Activated T-helper 17 cell treated with anti-CD3 and anti-CD28 coated beads, Interleukin-2, amount 50 U/mL, for 72 hours (primary cell): ENCODE measurements at places on chromosomes 12 and 14. TPM values are rescaled to one million over a fixed set of nuclear protein-coding genes. Genes with fewer than 3 reads are reported as not detected.

GRCh38 chr12:14956024-14956891 is 5.1 kb downstream of the ARHGDIB start:
- ATAC-seq = no peak

GRCh38 chr12:106025129-106025528 is 113.6 kb downstream of the NUAK1 start:
- ATAC-seq = no peak

- no peak for ATAC-seq
Observed at GRCh38 chr14:104586832-104587620, 7.5 kb downstream of the C14orf180 start.

- no peak for ATAC-seq
Observed at GRCh38 chr14:22163051-22163450, 426.0 kb downstream of the DAD1 start.

GRCh38 chr12:119695034-119695433 is 27.1 kb downstream of the PRKAB1 start:
- ATAC-seq = no peak

DNA sequence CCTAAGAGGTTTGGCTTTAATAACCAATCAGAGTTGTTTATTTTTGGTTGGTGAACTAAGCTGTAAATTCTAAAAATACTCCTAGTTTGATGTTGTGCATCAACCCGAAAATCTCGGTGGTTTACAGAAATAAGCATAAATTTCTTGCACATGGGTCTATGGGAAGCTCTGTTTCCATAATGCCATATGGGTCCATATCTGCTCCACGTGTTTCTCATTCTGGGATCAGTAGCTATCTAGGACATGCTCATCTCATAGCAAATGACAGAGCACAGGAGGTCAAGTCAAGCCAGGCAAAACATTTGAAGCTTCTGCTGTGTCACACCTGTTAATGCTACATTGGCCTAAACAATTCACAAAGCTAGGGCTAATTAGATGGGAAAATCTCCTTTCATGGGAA is 23.1 kb downstream of the NUP37 start:
- ATAC-seq = no peak

GRCh38 chr14:73339846-73340595 is 102.7 kb downstream of the PAPLN start:
- no peak for ATAC-seq

DNA sequence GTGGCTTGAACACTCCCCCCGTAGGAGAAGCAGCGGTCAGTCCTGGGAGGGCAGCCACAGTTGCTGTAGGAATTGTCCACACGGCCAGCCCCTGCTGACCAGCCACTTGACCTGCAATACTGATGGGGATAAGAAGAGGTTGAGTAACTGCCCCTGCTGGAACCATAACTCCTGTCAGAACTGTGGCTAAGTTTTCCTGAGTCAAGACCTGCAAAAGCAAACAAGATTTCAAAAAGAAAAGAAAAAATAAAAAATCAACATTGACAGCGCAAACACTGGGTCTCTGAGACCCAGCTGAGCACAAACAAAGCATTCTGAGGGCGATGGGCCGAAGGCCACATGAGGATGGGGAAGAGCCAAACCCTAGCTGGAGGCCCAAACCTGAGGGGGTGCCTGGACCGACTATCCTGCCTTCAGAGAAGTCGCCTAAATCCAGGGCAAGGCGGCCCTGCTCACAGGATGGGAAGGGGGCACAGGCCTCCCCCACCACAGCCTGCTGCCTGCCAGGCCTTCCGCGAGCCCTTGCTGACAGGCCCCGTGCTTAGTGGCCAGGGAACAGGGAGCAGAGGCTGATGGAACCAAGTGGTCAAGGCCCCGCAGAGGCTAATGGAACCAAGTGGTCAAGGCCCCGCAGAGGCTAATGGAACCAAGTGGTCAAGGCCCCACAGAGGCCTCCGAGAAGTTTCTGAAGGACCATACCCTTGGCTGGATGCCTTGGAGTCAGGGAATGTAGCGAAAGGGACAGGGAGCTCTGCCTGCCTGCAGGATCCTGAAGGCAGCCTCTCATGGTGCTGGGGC is 19.1 kb downstream of the POU6F1 start:
- no peak for ATAC-seq

DNA sequence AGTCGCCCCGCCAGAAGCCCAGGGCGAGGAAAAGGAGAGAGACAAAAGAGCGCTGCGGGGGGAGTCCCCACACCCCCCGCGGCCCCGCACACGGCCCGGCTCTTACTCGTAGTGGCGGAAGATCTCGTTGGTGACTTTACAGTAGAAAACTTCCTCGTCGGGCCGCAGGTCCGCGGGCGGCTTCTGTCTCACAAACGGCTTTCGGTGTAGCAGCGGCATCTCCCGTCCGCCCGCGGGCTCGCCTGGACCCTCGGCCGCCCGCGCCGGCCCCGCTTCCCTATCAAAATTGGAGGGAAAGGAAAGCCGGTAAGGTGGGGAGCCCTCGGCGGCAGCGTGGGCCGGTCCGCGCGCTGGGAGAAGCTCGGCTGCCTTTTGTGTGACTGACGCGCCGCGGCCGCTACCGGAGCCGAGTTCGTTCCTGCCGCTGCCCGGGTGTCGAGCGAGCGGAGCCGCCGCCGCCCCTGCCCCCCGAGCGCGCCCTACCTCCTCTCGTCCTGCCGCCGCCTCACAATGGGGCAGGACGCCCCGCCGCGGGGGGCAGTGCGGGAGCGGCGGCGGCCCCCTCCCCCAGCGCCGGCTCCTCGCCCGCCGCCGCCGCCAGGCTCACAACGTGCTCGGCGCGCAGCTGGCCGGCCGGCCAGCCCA is 652 bp downstream of the BAZ1A start:
- peak; percentile 27 for ATAC-seq

DNA sequence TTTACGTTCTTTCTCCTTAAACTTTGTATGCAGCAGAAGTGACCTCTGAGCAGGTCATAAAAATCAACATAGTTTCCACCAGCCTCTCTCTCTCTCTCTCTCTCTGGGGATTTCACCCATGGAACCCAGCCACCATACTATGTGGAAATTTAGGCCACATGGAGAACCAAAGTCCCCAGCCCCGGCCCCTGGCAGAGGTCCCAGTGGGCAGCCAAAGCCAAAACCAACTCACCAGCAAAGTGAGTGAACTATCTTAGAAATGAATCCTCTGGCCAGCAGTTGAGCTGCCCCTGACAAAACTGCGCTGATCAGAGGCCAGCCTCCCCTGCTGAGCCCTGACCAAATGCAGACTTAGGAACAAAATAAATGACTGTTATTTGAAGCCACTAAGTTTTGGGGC is 9.2 kb downstream of the DUSP6 start:
- ATAC-seq = no peak

DNA sequence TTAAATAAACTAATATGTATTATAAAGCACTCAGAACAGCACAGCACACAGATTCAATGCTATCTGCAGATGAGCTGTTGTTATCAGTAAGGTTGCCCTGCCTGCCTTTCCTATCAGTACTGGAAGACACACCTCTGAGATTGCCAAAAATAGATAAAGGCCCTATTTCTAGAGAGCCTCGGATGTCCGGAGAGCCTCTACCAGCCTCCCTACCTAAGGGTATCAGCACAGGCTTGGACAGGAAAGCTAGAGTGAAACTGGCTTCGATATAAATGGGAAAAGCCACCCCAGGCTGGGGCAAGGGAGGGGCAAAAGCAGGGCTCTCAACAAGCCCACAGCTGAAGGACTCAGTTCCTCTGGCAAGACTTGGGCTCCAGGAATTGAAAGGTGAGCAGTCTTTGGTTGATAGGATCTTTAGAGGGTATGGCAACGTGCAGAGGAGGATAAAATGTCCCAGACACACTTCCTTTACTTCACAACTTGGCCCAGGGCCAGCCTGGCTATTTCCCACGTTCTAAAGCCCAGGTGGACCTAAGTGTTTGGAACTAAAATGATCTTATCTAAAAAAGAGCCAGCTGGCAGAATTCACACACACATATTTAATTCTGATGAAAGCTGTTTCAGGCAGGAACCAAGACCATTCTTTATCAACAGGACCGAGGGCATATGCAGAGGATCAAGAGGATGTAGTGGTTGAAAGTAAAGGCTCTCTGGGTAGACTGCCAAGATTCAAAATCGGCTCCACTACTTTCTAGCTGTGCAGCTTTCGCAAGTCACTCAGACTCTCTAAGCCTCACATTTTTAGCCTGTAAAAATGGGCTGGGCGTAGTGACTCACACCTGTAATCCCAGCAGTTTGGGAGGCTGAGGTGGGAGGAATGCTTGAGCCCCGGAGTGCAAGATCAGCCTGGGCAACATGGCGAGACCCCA is 37.8 kb upstream of the ITPR2 start:
- ATAC-seq = no peak

- ATAC-seq = peak; percentile 82
Observed at GRCh38 chr14:61525293-61526011, 169.9 kb upstream of the HIF1A start.

DNA sequence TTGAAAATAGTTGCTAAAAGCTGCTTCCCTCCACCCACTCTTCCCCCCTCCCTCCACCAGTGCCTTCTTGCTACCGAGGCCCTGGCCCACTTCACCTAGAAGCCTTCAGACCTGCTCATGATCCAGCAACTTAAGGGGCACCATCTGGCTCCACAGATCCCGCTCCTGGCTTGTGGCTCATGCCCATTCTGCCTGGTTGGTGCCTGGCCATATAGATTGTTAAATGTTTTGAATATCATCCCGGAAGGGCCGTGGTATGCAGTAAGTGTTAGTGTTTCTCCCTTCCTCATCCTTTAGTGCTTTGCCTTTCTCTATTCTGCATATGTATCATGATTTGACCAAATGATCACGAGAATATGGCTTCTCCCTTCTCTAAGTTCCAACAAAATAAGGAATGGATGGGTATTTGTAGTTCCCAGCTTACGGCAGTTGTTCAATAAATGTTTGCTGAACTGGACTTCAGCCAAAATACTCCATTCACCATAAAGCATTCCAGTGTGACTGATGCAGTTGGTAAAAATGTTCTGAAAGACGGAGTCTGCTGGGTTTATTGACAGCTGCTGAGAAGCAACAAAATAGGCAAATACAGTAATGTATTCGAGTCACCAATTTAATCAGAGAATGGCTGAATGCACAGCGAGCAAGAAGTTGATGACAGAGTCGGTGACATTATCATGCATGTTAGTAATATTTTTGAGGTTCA is 30.7 kb downstream of the GRIP1 start:
- ATAC-seq = no peak

GRCh38 chr14:70130482-70130881 is 58.3 kb downstream of the SLC8A3 start:
- no peak for ATAC-seq

DNA sequence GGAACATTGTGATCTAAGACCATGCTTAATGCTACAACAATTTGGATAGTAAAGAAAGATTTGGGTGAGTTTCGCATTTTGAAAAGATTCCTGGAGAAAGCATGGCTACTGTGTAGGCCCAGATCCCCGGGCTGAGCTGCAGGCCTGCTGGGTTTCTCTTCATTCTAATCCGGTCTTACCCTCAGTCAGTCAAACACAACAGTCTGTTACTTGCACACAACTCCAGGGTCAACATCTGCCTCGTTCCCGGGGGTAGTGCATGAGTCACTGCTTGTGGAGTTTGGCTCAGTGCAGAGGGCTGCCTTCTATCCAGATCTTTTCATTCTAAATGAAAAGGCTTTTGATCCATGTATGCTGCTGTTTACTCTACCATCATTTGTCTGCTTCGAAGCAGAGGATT is 60.4 kb upstream of the SEL1L start:
- no peak for ATAC-seq

DNA sequence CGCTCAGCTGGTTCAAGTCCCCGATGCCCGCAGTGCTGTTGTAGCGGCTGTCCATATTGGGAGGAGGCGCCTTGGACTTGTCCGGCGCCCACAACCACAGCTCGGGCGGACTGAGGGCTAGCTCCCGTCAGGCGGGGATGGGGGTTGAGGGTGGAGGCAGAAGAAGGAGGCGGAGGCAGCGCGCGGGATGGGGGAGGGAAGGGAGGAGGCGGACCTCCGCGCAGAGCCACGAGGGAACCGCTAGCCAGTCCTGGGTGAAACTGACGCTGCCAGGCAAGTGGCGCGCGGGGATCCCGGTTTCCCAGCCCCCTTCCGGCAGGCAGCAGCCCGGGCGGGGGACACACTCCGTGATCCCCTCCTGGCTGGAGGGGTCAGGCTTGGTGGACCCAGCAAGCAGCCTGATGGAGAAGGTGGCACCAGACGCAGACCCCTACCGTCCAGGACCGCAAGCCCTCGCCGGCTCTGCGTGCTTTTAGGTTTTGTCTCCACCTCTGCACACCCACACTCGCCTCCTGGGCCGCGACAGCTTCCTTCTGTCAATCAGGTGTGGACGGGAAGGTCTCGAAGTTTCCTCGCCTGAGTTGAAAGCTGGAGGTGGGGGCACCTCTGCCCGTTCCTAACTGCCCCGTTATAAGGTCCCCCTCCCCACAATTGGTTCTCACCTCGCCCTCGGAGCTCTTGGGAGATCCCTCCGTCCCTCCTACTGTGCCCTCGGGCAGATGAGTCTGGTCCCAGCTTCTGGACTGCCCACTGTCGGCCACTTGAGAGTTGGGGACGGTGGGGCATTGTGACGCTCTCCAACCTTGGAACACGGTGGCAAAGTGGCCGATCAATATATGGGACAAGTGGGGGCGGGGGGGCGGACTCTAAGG is at the start of gene CPNE8:
Gene CPNE8, minus strand, starts transcription at position 112 of the 872 bp plus-strand sequence. Its CDS starts 57 bp downstream, at position 55.
- ATAC-seq = peak; percentile 43

- no peak for ATAC-seq
Observed at GRCh38 chr14:79809849-79810612, 401.3 kb downstream of the DIO2 start.

DNA sequence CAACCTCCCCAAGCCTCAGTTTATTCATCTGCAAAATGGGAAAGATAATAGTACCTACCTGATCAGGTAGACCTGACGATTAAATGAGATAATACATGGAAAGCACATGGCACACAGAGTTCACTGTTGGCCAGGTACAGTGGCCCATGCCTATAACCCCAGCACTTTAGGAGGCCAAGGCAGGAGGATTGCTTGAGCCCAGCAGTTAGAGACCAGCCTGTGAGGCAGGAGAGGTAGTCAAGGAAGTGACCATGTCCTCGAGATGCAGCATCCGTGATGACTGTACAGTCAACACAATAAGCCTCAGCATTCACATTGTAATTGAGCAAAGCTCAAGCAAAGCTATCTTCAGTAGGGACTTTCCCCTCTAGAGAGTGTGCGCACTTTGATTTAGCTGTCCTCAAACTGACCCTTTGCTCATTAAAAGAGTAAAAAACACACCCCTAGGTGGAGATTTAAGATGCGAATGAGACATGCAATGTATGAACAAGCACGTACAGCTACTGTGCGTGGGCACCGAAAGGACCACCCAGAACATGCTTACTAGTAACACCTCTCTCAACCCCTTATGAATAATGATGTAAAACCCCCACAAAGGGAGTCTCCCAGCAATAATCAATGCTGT is 9.9 kb downstream of the ISCU start:
- ATAC-seq = peak; percentile 40

DNA sequence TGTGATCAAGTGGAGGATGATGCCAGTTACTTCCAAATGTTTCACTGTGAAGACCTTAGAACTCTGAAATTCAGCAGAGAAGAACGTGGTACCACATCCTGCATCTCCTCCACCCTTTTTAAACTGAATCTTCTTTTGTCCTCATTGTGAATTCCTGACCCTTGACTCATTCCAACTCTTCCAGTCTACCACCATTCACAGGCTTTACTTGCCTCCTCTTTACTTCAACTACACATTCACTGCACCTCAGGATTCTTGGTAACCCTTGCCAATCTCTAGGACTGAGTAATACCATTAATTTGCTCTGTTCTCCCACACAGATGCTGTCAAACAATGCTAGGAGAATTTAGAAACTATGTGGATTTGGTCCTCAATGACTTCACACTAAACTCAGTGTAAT is 37.3 kb downstream of the PPP1R12A start:
- ATAC-seq = peak; percentile 44

The HCAR2 gene
- not detected for total RNA-seq

The ARPC3 gene
- total RNA-seq = 325 TPM

The SRRM4 gene
- not detected for total RNA-seq

The BCL11B gene
- total RNA-seq = 51.4 TPM

The ZNF740 gene
- 42.3 TPM for total RNA-seq

The PPP2R5E gene
- 43.4 TPM for total RNA-seq

The MOAP1 gene
- 25.4 TPM for total RNA-seq
